ENCODE measurements at places on chromosomes 5 and 9. TPM values are rescaled to one million over a fixed set of nuclear protein-coding genes. Genes with fewer than 3 reads are reported as not detected.

The LAMC3 gene
- total RNA-seq = under 0.01 TPM

The EQTN gene
- total RNA-seq = not detected

The F2R gene
- 85.7 TPM for total RNA-seq

The SPINK4 gene
- total RNA-seq = not detected

The UBE2D2 gene
- total RNA-seq = 35.7 TPM

The OR13C3 gene
- not detected for total RNA-seq

The CNOT6 gene
- 10.8 TPM for total RNA-seq

DNA sequence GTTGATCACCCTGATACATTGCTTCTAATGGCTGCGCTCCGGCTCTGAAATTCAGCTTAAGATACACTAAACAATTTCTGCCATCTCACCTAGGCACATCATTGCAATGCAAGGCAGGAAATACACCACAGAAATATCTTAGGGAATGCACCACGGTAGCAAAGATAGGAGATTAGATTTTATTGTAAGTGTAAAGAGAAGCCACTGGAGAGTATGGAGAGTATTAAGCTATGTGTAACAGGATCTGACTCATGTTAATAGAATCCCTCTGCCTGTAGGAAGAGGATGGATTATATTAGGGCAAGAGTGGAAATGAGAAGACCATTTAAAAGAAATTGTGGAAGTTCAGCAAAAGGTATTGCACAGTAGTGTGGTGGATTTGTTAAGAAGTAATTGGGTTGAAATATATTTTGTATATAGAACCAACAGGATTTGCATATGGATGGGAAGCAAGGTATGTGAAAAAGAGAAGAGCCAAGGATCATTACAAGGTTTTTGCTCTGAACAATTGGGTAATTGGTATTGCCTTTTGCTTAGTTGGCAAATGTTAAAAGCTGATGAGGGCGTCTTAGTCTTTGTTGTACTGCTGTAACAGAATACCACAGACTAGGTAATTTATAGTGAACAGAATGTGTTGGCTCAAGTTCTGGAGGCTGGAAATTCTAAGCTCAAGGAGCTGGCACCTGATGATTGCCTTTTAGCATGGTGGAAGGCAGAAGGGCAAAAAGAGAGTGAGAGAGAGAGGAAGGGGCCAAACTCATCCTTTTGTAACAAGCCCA is 636.1 kb downstream of the PSAT1 start:
- H3K27ac ChIP-seq = no peak overlapping the region
- peaks cover 5% of the 10 kb centered on the region for H3K4me1 ChIP-seq
- DNase-seq = peak; percentile 85
- H3K4me3 ChIP-seq = no peak overlapping the region

GRCh38 chr5:96961053-96961452 is 25.2 kb downstream of the LNPEP start:
- H3K4me1 ChIP-seq = 0 out of 2 replicates have a peak, but pooled peaks cover 2% of the 10 kb centered on the region
- no peaks in the 10 kb centered on the region for H3K27me3 ChIP-seq
- DNase-seq = no peak
- H3K36me3 ChIP-seq = peaks cover 1% of the 10 kb centered on the region
- no peak overlapping the region for H3K27ac ChIP-seq

GRCh38 chr5:81759632-81760005 is 8.7 kb upstream of the SSBP2 start:
- H3K4me3 ChIP-seq = no peak overlapping the region
- no peak for DNase-seq
- no peaks in the 10 kb centered on the region for H3K4me1 ChIP-seq
- H3K27ac ChIP-seq = no peak overlapping the region
- no peaks in the 10 kb centered on the region for H3K36me3 ChIP-seq

- peaks cover 76% of the 10 kb centered on the region for H3K27me3 ChIP-seq
- no peaks in the 10 kb centered on the region for H3K36me3 ChIP-seq
- H3K4me1 ChIP-seq = no peaks in the 10 kb centered on the region
- H3K4me3 ChIP-seq = no peak overlapping the region
Observed at GRCh38 chr9:1051210-1051583, 1.0 kb downstream of the DMRT2 start.

- no peaks in the 10 kb centered on the region for H3K27me3 ChIP-seq
- H3K36me3 ChIP-seq = peaks cover 7% of the 10 kb centered on the region
- H3K27ac ChIP-seq = peak overlapping the region; percentile 57
- H3K4me3 ChIP-seq = peak overlapping the region; percentile 67
Observed at GRCh38 chr5:98927242-98927988, 1.4 kb downstream of the CHD1 start.

- H3K36me3 ChIP-seq = no peaks in the 10 kb centered on the region
- DNase-seq = peak; percentile 34
- H3K4me3 ChIP-seq = no peak overlapping the region
- no peak overlapping the region for H3K27ac ChIP-seq
- H3K27me3 ChIP-seq = no peaks in the 10 kb centered on the region
Observed at GRCh38 chr9:6910032-6910431, 152.3 kb downstream of the KDM4C start.

- no peak for DNase-seq
- peaks cover 24% of the 10 kb centered on the region for H3K36me3 ChIP-seq
- H3K27me3 ChIP-seq = no peaks in the 10 kb centered on the region
- no peak overlapping the region for H3K4me3 ChIP-seq
Observed at GRCh38 chr5:32769711-32770110, 58.6 kb downstream of the NPR3 start.

DNA sequence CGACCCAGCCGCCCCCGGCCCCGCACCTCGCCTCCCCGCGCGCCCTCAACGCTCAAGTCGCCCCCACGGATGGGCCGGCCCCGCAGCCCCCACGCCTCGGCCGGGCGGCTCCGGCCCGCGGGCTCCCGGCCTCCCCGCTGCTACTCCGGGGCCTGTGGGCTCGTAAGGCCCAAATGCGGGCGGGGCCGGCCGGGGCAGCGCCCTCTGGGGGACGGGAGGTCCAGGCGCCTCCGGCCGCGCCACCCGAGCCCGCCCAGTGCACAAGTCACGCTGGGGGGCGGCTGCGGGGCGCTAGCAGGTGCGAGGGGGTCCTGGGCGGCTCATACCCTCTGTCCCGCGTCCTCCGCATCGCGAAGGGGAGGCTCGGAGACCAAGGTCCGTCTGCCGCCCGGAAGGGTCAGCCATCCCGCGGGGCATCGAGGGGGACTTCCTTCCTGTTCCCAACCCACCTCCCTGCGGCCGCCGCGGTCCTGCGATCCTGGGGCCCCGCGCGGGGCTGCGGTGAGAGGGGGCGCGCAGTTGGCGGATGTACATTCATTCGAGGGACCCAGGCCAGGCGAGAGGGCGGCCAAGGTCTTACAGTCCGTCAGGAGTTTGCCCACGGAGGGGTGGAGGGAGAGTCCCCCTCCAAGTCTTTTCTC is at the start of gene CIZ1:
TSS of gene CIZ1 (minus strand) at position 167 of the 641 bp plus-strand sequence. CDS start 715 bp downstream, outside the sequence.
- no peaks in the 10 kb centered on the region for H3K27me3 ChIP-seq
- H3K4me3 ChIP-seq = peak within 1 kb of the TSS; percentile 92
- H3K4me1 ChIP-seq = peaks cover 10% of the 10 kb centered on the region
- peak; percentile 68 for DNase-seq
- peaks cover 15% of the 10 kb centered on the region for H3K36me3 ChIP-seq

GRCh38 chr5:120738568-120738967 is 274.5 kb downstream of the PRR16 start:
- no peak overlapping the region for H3K4me3 ChIP-seq
- no peaks in the 10 kb centered on the region for H3K36me3 ChIP-seq
- no peaks in the 10 kb centered on the region for H3K4me1 ChIP-seq
- DNase-seq = no peak
- H3K27me3 ChIP-seq = no peaks in the 10 kb centered on the region

- H3K27me3 ChIP-seq = no peaks in the 10 kb centered on the region
- no peak overlapping the region for H3K4me3 ChIP-seq
- DNase-seq = no peak
- peaks cover 5% of the 10 kb centered on the region for H3K4me1 ChIP-seq
- no peak overlapping the region for H3K27ac ChIP-seq
Observed at GRCh38 chr5:173592050-173592669, 24.3 kb downstream of the BOD1 start.

- H3K27ac ChIP-seq = no peak overlapping the region
- no peaks in the 10 kb centered on the region for H3K27me3 ChIP-seq
- peaks cover 2% of the 10 kb centered on the region for H3K4me1 ChIP-seq
- H3K36me3 ChIP-seq = peaks cover 29% of the 10 kb centered on the region
Observed at GRCh38 chr5:32369542-32370155, 56.9 kb upstream of the MTMR12 start.
